ENCODE measurements at places on chromosomes 12 and 14.

GRCh38 chr12:75774261-75775052 lies 257.1 kb downstream of the PHLDA1 start:
- DNase-seq, result no peak

GRCh38 chr12:31006416-31007152 lies 67.1 kb upstream of the DDX11 start:
- no peak for DNase-seq

DNA sequence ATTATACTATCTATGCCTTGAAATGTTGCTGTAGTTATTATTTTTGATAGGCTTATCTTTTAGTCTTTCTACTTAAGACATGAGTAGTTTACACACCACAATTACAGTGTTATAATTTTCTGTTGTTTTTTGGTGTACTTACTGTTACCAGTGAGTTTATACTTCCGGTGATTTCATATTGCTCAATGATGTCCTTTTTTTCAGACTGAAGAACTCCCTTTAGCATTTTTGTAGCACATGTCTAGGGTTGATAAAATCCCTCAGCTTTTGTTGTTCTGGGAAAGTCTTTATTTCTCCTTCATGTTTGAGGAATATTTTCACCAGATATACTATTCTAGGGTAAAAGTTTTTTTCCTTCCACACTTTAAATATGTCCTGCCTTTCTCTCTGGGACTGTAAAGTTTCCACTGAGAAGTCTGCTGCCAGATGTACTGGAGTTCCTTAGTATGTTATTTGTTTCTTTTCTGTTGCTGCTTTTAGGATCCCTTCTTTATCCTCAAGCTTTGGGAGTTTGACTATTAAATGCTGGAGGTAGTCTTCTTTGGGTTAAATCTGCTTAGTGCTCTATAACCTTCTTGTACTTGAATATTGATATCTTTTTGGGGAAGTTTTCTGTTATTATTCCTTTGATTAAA lies 41.5 kb upstream of the FERMT2 start:
- DNase-seq, result no peak

GRCh38 chr12:58206876-58207275 lies 265.5 kb downstream of the ATP23 start:
- DNase-seq, result no peak

DNA sequence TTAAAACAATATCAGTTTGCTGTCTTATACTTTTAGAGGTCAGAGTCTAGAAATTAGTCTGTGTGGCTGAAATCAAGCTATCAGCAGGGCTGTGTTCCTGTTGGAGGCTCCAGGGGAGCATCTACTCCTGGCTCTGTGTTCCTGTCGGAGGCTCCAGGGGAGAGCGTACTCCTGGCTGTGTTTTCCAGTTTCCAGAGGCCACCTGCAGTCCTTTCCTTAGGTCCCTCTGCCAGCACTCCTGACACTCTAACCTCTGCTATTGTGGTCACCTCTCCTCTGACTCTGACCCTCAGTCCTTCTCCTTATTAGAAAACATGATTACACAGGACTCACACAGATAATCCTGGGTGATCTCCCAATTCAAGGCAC lies 1140.7 kb upstream of the TMEM132C start:
- no peak for DNase-seq

DNA sequence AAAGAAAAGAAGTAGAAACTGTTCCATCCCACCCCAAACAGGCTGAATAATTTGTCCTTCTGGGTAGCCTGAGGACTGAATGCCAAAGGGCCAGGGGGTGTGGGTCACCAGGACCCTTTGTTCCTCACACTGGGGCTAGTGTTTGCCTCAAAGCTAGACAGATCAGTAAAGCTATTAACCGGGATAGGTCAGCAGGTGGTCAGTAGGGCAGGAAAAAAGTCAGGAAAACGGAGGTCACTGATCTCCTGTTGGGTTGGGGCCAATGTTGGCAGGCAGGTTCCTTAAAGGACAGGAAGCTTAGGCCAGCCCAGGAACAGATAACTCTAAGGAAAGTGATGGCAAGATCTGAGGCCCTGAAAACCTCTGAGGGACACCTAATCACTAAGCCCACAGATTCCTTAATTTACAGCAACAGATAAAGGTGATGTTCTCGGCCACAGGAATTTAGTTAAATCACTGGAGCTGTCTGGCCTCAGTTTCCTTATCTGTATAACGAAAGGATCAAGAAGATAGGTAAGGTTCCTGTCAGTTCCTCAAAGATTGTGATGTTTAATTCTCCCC lies 22.7 kb upstream of the TMPO start:
- no peak for DNase-seq

GRCh38 chr12:111181143-111181726 lies 187.7 kb downstream of the PHETA1 start:
- DNase-seq, result no peak

- DNase-seq, result no peak
These were observed 197.1 kb downstream of the BTG1 start for GRCh38 chr12:91948504-91948903.

- DNase-seq, result no peak
These were observed 73.0 kb downstream of the TSHR start for GRCh38 chr14:81028461-81028860.

- DNase-seq, result no peak
These were observed 344.5 kb upstream of the SFSWAP start for GRCh38 chr12:131366261-131366871.

GRCh38 chr12:105539735-105540134 lies 209.2 kb downstream of the C12orf75 start:
- DNase-seq, result no peak

DNA sequence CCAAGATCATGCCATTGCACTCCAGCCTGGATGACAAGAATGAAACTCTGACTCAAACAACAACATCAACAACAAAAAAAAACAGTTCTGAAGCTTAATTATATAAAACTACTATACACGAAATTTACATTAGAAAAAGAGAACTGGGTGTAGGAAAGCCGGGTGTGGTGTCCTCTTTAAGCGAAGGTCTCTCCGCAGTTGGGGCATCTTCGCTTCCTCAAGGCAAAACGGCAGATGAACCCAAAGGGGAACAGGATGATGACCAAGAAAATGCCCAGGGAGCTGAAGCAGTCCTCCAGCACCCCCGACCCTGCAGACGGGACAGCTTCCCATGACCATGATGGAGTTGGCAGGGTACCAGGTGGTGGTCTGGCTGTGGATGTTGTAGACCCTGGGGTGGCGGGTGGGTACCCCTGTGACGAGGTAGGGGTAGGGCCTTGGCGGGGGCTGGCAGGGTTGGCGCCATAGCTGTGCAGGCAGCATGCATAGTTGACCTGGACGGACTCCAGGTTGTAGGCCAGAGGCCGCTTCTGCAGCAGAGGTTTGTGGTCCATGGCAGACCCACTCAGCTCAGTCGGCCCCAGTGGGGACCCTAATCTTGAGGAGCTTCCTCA lies 18.2 kb upstream of the BCAT1 start:
- no peak for DNase-seq

- DNase-seq, result no peak
These were observed 7.2 kb downstream of the ALDH2 start for GRCh38 chr12:111773801-111774551.

- no peak for DNase-seq
These were observed 382.3 kb downstream of the PCNX1 start for GRCh38 chr14:71289536-71289935.

DNA sequence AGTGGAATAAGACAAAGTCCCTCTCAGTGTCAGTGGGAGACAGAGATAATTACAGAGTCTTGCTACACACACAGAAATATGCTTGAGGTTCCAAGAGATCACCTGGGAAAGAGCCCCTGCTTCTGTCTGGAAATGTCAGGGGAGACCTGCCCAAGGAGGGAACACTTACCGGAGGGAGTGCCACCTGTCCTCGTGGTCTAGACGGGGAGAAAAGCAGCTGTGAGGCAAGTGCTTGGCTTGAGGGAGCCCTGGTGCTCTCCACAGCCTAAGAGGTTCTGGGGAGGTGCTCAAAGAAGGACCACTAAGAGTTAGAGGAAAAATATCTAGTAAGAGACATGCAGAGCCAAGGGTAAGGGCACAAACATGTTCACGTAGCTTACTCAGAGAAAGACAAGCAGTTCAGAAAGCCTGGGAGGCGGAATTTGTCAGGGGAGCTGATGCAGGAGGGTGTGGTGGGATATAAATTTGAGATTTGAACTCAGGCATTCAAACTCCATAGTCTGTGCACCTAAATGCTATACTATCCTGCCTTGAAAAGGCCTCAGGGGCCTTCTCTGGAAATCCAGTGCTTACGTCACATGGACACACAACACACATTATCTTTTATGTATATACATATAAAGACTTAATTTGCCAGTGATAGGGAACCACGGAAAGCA lies 38.2 kb upstream of the GNPNAT1 start:
- no peak for DNase-seq

DNA sequence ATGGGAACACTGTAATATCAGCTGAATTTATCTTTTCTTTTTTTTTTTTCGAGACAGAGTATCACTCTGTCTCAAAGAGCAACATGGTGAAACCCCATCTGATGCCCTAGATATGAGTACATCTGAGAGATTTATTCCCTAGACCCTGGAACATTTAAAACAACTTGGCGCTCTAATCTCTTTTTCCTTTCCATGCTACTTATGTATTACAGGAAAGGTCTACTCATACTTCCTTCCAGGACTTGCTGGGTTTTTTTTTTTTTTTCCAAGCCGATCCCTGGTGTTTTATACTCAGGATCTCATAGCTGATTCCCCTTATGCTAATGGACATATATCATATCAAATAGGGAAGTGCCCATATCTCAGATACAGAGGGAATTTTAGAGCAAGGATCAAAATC lies 83.1 kb downstream of the MAPKAPK5 start:
- no peak for DNase-seq

DNA sequence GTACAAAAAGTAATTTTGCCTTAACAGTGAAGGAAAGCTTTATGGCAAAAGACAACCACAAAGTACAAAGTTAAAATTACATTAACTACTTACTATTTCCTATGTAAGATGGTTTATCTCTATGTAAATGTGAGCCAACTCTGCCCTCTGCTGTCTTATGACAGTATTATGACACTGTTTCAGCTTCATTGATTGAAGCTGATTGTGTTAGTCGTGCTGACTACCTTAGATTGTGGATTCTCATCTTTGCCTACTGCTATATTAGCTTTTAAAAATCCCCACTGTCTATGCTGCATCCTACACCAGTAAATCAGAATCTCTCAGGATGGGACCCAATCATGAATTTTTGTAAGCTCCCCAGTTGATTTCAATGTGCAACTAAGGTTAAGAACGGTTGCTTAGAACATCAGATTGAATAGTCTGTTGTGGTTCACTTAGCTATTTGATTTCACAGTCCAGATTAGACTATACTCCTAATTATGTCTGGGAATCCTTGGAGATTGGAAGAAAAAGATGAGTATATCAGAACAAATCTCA lies 12.2 kb upstream of the SPTB start:
- DNase-seq, result no peak

- DNase-seq, result no peak
These were observed 30.0 kb downstream of the SLC38A2 start for GRCh38 chr12:46342562-46343033.

GRCh38 chr14:31926652-31927347 lies 150.3 kb upstream of the ARHGAP5 start:
- no peak for DNase-seq

DNA sequence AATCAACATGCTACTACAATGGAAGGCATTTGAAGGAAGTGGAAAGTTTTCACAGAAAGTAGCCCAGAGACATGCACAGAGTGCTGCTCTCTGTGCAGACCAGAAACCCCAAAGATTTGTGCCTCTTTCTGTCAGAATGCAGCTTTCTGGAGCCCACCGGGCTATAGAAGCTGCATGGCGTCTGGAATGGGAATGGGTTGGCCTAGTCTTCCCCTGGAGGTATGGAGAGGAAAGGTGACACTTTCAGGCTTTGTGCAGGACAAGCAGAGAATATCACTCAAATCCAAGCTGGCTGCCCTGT lies 21.3 kb upstream of the ZFP36L1 start:
- no peak for DNase-seq

DNA sequence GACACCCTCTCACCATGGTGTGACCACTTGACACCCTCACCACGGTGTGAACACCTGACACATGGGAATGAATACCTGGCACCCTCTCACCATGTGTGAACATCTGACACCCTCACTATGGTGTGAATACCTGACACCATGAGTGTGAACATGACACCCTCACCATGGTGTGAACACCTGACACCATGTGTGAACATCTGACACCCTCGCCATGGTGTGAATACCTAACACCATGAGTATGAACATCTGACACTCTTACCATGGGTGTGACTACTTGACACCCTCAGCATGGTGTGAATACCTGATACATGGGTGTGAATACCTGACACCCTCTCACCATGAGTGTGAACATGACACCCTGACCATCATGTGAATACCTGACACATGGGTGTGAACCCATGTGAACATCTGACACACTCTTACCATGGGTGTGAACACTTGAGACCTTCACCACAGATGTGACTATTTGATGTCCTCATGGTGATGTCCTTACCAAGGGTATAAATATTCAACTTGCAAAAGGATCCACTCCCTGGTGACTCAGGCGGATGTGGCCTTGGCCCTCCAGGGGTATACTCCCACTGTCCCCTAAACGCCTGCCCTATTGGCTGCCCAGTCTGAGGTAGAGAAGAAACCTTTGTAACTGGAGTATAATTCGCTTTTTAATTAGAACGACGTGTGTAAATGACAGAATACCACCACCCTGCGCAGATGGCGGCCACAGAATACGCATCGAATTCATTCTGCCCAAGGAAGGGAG lies 29.1 kb downstream of the RFLNA start:
- no peak for DNase-seq

GRCh38 chr14:102556098-102556677 lies 36.3 kb upstream of the RCOR1 start:
- DNase-seq, result no peak

DNA sequence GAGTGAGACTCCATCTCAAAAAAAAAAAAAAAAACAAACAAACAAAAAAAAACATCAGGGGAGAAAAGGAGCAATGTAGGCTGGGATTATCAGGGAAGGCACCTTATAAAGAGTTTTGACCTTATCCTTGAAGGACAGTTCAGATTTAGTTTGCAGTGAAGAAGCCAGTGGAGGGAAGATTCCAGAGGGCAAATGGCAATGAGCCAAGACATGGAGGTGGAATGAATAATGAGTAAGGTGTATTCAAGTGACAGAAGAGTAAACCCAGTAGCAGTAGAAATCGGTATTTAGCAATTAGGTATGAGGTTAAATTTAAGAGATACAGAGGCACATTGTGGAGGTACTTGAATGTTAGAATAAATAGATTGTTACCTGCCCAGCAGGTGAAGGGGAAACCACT lies 2.2 kb upstream of the DUSP16 start:
- no peak for DNase-seq

DNA sequence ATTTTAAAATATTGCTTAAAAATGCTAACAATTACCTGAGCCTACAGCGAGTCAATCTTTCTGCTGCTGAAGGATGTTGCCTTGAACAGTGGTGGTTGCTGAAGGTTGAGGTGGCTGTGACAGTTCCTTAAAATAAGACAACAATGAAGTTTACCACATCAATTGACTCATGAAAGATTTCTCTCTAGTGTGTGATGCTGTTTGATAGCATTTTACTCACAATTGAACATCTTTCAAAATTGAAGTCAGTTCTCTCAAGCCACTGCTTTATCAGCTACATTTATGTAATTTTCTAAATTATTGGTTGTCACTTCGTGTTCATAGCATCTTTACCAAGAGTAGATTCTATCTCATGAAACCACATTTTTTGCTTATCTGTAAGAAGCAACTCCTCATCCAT lies 20.3 kb downstream of the CMAS start:
- no peak for DNase-seq
